ENCODE measurements at places on chromosomes 3 and 15.

DNA sequence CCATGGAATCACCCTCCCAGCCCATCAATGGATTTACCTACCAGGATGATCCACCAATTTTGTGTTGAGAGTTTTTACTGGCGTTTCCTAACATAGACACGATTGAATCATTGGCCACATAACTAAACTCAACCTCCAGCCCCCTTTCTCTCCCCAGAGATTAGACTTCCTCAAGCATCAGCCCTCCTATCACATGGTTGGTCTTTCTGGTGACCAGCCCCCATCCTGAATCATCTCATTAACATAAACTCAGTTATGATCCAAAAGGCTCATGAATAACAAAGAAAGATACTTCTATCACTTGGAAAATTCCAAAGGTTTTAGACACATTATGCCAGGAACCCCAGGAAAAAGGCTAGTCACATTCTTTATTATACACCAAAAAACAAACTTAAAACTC, 21.2 kb downstream of the PRKAR2A start:
- DNase-seq: no peak

DNA sequence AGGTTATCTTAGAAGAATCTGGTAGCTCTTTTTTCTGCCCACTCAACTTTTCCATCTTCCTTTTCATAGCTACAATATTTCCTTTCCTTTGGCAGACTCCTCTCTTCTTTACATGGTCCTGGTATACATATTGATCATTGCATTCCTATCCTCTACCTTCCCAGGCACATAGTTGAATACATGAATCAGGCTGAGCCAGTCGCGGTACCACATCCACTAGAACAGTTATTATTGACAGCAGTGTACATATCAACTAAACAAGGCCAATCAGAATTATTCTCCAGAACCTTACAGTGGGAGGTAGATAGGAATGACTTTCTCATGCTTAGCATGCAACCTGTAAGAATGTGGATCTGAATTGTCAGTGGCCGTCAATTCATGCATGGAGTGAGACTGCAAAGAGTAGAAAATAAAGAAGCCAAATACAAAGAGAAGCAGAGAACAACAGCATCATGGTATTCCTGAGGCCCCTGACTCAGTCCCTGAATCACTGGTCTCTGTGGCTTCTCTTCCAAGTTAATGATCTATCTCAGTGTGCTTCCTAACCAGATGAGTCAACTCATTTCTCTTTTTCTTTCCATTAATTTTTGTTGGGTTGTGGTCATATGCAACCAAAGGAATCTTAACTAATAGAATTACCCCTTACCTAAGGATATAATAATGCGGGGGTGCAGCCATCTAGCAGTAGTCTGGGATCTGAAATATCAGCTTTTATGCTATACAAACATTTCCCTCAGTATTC, 60.9 kb upstream of the DCBLD2 start:
- DNase-seq: no peak

DNA sequence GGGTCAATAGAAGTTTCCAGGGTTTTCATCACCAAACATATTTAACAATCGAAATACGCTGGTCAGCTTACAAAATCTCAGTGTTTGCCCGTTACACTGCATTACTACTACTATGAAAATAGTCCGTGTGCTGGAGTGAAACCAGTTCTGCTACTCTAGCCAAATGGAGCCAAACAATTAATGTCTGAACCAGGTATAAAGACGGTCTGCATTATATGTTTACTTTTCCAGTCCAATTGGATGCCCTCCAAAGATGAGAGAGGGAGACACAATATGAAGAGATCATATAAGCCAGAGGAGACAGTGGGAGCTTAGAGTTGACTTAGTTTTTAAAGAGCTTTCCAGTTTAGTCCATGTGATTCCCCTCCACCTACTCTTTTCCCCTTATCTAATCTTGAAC, 6.3 kb upstream of the DUT start:
- no peak for DNase-seq

DNA sequence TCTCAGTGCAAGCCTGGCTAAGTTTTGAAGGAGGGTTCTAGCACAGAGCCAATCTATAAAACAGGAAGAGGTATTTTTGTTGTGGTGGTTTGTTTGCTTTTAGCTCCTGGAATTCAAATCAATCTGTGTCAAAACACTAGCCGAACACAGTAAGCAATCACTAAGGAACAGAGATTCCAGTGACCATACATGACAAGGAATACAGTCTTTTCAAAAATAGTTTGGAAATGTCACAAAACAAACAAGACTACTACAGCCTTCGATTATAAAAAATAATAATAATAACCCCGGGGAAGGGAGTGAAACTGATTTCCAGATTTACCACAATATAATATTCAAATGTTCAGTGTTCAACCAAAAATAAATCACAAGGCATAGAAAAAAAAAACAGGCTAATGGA, 166.5 kb downstream of the OCA2 start:
- no peak for DNase-seq

- DNase-seq: no peak
Observed at GRCh38 chr3:161393803-161394202, 22.5 kb upstream of the SPTSSB start.

- no peak for DNase-seq
Observed at GRCh38 chr3:154217671-154218070, 96.5 kb downstream of the ARHGEF26 start.

GRCh38 chr15:86089422-86089821, 9.8 kb downstream of the AGBL1 start:
- DNase-seq: no peak

- no peak for DNase-seq
Observed at GRCh38 chr15:41150279-41150678, 34.2 kb upstream of the INO80 start.

GRCh38 chr3:29764041-29764440, 483.2 kb downstream of the RBMS3 start:
- no peak for DNase-seq
